ENCODE measurements at places on chromosomes 2 and 18. TPM values are rescaled to one million over a fixed set of nuclear protein-coding genes. Genes with fewer than 3 reads are reported as not detected.

DNA sequence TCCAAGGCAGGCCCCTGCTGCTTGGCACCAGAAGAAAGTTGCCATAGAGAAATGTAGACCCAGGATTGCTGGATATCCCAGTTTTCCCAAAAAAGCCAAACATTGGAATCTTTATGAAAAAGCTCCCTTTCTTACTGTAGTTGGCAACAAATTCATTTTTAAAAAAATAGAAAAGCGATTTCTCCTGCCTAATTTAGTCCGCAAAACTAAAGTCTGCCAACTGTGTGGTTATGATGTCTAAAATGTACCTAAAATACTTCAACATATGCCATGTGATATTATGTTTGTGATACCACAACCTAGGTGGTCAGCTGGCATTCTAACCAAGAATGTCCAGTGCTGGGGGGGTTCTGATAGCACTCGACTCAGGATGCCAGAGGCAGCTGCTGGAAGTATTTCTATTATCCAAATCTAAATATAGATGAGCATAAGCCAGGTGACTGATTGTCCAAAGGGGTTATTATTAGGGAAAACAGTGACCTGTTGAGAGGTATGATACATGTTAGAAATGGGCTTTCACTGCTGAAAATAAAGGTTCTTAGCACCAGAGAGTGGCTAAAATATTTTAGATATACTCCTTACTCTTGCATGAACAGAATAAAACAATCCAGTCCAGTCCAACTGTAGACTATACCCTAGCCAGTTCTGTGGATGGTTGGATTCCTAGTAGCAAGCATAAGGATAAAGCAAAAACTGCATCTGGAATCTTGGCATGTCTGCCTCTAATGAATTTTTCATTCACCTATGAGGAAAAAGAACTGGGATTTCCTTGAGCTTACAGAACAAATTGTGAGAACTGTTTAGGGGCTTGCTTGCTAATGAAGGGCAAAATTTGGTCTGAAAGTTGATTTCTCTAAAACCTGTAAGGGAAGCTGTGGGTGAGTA, 101.7 kb downstream of the STK39 start:
- DNase-seq: no peak

DNA sequence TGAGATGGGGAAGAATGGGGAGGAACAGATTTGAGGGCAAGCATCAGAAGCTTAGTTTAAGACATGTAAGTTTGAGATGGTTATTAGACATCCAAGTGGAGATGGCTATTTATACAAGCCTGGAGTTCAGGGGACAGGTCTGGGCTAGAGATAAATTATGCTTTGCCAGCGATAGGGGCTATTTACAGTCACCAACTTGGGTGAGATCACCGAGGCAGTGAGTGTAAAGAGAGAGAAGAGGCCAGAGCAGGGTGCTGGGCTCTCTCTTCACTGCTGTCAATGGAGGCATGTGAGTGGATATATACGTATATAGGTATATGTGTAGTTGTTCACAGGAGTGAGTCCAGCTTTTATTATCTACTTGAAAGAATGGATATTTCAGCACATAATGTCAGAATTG, 81.0 kb downstream of the QPCT start:
- DNase-seq: no peak

DNA sequence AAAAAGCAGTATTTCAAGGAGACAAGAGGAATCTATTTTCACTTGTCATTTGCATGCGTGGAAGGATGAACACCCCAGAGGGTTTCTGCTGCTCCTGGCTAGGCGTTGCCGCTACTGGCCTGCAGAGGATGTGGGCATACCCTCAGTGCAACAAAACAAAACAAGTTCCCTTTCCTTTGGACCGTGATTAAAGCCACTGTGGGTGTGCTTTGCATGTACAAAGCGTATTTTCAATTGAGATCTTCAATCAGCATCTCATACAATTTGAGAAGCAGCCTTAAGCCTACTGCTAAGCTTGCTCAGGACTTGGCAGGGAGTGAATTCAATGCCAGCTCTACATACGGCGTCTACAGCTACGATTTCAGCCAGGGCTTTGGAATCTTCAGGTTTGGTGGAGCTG, 298.4 kb downstream of the LPIN1 start:
- DNase-seq: no peak

IL36B gene
- not detected for total RNA-seq

BBS5 gene
- 7.0 TPM for total RNA-seq

DNA sequence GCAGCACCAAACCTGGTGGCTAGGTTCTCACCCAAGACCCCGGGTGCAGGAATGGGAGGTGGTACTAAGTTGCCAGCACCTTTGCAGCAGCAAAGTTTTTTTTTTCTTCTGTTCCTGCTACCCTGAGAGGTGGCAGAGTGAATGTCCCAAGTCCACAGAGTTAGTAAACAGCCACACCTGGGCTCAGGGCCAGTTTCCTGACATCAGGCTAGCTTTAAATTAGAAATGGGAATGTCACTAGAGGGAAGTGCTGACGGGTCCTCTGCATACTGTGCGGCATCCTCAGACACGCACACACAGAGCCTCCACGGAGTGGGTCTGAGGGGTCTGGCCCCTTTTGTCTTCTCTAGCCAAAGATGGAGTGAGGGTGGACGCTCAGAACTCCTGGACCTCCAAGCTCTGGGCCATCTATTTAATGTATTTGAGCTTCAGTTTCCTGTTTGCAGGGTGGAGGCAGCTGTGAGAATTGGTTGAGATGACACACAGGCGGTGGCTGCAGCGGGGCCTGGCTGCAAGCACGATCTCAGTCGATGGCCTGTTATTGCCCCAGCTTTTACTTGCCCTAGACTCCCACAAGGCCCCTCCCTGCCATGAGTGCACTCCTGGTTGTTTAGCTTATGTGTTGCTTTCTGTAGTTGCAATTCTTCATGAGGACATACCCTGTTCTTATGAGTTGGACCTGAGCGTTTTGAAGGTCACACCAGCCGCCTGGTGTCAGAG, 751.4 kb upstream of the HS6ST1 start:
- DNase-seq: no peak

DNA sequence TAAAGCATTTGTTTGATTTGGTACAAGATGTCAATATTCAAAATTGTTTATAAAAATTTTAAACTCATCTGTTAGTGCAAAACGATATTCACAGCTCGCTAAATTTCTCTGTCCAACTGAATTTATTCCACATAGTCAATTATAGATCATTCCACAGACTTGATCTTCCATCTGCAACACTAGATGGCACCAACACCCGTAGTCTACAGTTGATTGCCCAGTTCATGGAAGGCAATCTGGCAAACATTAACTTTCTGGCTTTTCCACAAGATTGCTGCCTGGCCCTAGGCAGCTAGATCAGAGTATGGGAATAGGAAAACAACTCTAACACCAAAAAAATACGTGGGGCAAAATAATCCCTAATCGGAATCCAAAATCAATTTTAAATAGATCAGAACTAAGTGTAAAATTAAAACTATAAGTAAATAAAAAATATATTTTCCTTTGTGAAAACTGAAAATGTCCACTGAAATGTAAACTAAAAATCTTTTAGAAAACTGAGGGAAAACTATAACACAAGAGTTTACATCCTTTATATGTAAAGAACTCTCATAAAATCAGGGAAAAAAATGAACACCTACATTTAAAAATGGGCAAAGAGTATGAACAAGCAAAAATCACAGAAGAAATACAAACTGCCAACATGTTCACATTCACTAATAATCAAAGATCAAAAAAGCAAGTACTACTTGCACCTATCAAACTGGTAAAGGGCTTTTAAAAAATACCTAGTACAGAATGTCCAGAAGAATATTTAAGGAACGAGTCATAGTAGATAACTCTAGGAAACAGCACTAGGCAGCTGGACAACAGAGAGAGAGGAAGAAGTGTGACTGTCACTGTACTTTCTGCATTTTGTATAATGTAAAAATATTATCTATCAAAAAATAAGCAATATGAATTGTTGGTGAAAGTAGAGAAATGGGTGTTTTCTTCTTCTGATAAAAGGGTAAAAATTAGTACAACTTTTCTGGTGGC, 35.0 kb downstream of the RTN4 start:
- DNase-seq: peak; percentile 73

DOK6 gene
- not detected for total RNA-seq

DNA sequence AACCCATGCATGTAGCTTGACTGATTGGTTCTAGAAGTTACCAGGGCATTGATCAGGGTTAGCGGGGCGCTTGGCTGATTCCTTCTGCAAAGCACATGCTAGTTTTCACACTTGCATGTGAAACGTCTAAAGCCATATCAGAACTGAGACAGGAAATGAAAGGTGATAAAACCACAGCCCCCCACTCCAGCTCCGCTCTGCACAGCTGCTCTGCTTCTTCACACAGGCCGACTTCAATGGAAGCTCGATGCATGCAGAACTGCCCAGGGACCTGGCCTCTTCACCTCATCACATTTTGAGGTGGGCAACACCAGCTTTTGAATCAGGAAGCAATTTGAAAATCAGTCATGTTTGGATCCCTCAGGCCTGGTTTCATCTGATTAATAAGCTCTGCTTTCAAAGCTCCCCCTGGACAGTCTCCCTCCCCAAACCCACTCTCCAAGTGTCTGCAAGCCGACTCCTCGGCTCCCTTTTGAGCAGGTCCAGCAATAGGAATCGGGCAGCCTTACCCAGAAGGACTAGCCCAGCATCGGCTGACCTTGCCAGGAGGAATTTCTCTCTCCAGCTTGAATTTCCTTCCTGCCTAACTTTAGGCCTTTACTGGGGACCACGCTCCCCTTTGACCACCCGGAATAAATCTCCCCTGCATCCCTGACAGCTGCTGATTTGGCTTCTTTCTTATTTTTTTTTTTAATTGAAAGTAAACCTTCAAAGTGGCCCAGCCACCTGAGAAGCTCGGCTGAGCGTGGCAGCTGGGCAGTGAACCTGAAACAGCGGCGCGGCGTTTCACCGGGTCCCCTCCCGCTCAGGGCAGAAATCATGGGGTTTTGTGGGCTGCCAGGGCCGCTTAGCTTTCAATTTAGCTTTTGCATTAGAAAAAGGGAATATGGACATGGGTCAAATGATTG, 31.7 kb downstream of the HRH4 start:
- no peak for DNase-seq

DNA sequence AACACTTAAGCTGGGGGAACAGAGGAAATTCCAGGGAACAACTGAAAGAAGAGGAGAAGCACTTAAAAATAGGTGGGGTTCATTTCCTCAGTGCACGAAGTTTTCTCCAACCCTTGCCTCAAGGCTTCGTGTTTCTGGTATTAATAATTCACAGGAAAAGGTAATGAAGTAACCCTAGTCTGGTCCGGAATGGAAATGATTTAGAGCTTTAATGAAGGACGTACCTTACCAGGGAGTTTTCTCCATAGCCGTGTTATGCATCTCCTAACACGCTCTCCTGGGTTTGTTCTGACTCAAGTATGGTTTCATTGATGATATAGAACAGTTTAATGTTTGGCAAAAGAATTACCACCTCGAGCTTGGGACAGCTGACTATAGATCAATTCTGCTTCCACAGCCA, 214.2 kb downstream of the MTX2 start:
- DNase-seq: no peak

CHPF gene
- total RNA-seq: 151 TPM

C2orf81 gene
- total RNA-seq: 3.0 TPM

GRCh38 chr2:226405465-226405864, 394.2 kb downstream of the IRS1 start:
- no peak for DNase-seq

MAPRE3 gene
- 15.9 TPM for total RNA-seq

TNFAIP6 gene
- 0.60 TPM for total RNA-seq

DNA sequence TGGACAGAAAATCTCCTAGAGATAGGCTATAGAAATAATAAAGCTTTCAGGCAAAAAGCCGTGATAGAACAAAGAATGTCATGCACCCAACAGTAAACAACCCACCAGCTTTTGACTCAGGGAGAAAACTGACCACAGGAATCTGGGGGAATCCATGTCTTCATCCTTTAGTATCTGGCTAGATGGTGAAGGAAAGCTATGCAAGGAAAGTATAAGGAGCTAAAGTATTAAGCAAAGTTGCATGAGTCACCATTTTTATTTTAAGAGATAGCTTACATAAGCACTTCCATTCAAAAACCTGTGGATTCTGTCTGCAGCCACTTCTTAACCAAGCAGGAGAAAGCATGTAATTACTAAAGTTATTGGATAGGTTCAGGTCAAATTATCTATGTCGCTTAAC, 363.8 kb downstream of the LRP1B start:
- no peak for DNase-seq

DNA sequence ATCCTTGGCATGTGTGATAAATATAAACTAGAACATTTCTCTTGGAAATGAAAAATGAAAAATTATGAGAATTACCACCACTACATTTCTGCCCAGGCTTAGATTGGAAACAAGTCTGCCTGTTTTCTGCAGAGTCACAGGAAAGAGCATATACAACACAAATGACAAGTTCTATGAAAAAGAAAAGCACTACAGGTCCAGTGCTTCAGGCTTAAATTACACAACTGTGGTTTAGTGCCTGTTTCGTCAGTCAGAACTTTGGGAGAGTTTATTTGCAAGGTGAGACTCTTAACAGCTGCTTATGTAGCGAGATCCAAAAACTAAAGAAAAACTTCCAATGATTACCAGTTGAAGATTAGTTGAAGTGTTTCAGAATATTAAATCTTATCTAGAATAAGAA, 68.9 kb downstream of the RTN4 start:
- DNase-seq: no peak

DNA sequence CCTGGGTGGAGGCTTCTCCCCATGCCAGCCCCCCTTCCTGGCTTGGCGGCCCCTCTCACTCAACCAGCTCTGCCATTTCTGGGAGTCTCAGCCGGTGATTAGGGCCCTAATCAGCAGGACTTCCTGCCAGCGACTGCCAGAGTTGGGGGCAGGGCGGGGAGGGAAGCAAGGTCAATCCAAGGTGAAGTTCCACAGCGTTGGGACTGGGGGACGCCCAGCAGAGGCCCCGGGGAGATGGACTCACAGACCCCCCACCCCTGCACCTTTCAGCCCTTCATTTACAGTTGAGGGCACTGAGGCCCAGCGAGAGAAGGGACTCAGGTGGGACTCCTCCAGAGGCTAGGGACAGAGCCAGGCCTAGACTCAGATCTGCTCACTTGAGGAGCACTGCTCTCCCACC, 65.3 kb downstream of the TNS1 start:
- no peak for DNase-seq

DNA sequence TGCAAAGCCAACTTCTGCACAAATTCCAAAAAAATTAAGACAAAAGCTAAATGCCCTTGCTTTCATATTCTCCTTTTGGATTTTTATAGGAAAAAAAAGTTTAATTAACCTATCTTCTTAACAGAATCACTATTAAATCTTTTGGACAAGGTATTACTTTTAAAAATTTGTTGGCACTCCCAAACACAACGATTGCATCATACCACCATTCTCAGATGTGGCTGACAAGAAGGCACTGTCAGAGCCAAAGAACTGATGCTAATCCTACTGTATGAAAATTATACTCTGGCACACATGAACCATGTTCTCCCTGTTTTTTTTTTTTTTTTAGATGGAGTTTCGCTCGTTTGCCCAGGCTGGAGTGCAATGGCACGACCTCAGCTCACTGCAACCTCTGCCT, 58.4 kb downstream of the NOL10 start:
- DNase-seq: no peak

GRCh38 chr18:74040459-74041332, 106.9 kb downstream of the FBXO15 start:
- peak; percentile 24 for DNase-seq

SERPINB12 gene
- total RNA-seq: not detected

Data from HFFc6 (cell line).